ENCODE measurements at places on chromosomes 6 and 20.

DNA sequence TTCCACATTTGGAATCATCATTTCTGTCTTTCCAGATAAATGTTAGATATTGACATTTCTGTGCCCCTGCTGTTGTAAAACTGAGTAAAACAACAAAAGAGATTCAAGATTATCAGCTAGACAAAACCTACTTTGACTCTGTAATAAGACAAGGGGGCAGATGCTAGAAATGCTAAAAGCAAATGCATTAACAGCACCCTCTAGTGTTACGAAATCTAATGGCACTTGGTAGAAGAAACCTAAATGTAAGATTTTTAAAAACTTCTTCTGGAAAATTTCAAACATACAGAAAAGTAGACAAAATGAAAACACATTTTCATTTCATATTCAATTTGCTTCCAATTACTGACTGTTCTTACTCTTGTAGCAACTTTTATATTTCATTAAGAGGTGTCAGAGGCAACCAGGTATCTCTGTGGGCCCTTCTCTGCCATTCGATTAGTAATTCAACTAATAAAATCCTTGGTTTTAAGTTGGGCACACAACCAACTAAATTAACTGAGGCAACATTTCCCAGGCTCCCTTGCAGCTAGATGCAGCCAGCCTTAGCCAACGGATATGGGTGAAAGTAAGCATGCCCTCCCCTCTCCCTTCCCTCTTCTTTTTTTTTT is 45.0 kb downstream of the SLC23A2 start:
- no peak for DNase-seq

DNA sequence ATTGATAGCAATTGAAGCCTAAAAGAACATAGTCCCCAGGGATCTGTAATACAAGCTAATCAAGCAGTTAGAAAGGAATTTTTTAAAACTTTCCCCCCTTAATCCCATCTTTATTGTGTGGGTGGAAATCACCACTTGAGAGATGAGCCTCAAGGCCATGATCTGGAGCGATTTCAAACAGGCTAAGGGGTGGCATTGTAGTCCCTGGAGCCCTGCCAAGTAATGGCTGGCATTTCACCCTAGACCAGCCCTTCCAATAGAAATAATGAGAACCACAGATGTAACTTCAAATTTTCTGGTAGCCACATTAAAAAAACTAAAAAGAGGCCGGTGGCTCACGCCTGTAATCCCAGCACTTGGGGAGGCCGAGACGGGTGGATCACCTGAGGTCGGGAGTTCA is 46.9 kb downstream of the PRDM1 start:
- no peak for DNase-seq

- no peak for DNase-seq
Measured at GRCh38 chr20:50817776-50818172, 22.9 kb downstream of the BCAS4 start.

GRCh38 chr6:20028143-20028542 is 184.1 kb downstream of the MBOAT1 start:
- DNase-seq: no peak

- DNase-seq: no peak
Measured at GRCh38 chr6:137272403-137272802, 53.2 kb upstream of the IFNGR1 start.

DNA sequence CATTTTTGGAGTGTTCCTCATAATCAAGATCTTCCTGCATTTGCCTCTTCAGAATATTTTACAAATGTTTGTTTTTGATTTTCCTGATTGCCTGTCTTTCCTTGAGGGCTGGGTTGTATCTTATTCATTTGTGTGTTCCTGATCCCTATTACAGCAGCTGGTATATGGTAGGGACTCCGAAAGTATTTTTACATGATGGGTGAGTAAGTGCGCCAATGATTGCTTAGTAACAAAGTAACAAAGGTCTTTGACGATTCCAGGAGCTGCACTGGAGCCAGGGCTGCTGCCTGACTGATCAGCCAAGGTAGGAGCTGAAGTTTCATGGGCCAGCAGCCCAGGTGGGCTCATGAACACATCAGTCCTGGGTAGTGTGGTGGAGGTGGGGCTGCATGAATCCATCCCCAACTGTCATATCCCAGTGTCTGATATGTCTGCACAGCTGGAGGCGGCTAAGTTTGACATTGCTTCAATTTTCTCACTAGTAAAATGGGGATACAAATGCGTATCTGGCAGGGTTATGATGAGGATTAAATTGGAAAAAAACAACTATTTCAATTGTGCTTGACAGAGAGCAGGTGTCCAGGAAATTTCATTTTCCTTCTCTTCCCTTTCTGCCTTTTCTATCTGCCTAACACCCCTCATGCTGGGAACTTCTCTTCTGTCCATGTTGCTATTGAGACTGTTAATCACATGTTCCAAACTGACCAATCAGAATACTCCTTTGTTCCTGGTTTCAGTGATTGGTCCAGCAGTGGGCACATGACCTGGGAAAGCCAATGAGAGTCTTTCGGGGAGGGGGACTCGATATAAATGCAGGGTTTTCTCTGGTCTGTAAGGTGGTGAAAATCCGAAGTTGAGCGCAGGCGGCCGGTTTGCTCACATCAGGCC is 90.7 kb downstream of the CDH26 start:
- no peak for DNase-seq

DNA sequence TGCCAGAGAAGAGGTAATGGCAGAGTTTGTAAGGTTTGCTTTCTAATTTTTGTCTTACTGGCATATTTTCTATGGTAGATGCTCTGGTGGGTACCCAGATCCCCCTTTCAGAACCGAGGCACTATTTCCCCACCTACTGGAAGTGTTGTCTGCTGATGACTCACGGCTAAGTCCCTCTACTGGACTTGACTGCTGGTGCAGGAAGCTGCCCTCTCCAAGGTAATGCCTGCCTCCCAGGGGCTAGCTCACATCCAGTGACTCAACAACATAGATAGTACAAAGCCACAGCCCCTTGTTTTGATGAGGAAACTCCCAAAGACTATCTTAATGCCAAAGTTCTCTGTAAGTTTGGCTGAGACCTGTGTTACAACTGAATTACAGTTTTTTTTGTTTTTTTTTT is 285.4 kb upstream of the FLRT3 start:
- DNase-seq: no peak

DNA sequence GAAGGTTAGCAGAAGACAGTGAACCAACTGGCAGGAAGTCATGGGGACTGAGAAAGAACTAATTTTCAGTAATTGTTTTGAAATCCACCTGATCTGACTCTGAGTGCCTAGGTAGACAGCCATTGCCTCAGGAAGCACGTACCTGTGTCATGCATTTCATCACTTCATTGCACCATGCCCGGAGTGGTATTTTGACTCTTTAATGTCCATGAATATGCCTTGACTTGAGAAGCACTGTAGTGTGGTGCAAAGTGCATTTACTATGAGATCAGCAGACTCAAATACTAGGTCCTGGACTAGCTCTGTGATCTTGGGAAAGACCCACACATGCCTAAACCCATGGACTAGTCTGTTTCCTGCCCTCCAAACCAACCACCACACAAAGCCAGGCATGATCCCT is 370.9 kb upstream of the MARCKS start:
- no peak for DNase-seq

DNA sequence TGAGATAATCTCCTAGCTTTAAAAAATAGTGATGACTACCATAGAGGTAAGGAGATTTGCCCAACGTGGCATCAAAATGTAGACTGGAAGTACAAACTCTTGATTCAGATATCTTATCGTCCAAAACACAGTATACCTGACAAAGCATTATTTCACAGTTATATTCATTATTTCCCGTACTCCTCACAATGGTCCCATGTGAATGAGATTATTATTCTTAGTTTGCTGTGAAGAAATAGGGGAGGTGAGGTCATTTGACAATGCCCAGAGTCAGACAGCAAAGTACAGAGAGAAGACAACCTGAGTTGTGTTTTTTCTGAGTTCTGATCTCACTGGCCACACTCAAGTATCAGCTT is 1.2 kb upstream of the TFB1M start:
- no peak for DNase-seq

DNA sequence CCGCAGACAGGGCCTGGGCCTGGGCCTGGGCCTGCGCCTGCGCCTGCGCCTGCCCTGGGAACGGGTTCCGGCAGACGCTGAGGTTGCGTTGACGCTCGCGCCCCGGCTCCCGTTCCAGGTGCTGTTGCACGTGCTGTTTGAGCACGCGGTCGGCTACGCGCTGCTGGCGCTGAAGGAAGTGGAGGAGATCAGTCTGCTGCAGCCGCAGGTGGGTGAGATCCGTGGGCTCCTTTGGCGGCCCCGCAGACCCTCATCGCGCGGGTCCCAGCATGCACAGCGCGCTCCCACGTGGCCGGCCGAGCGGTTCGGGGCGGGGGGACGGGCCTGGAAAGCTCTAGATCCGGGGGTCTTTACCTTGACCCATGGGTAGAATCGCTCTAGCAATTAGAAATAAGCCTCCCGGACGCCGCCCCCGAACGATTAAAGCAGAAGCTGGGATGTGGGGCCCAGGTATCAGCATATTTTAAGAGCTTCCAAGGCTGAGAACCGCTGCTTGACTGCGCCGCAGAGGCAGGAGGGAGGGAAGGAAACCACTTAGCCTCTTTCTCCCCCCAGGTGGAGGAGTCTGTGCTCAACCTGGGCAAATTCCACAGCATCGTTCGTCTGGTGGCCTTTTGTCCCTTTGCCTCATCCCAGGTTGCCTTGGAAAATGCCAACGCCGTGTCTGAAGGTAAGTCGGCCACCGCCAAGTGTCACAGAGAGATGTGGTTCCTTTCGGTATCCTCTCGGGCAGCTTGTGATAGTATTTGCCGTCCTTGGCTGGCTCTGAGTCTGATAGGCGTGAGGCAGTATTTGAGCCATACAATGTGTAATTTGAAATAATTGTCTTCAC is 508 bp downstream of the NOP56 start:
- no peak for DNase-seq
